Activated gamma-delta T cell treated with Interleukin-2 at 50 U/mL for 16 hours (primary cell): ENCODE measurements at places on chromosomes 13 and 19.

GRCh38 chr13:56700324-56700723, 440.4 kb upstream of the PRR20A start:
- no peak for DNase-seq

DNA sequence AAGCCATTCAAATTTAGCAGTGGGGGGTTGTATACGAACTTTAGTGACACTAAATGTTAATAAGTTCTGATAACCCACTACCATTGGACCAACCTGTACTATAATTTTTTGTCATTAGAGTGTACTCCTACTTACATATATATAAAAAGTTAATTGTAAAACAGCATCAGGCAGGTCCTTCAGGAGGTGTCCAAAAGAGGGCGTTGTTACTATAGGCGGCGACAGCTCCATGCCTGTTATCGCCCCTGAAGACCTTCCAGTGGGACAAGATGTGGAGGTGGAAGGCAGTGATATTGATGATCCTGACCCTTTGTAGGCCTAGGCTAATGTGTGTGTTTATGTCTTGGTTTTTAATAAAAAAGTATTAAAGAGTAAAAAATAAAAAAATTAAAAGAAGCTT, 27.5 kb downstream of the SPRYD7 start:
- DNase-seq = no peak

- no peak for DNase-seq
Measured at GRCh38 chr19:17460372-17461230, at the start of gene NXNL1. NXNL1 (minus strand) TSS chr19:17460926; CDS start chr19:17460869, 57 bp downstream.

- no peak for DNase-seq
Measured at GRCh38 chr13:37707739-37708500, 109.4 kb upstream of the POSTN start.

- no peak for DNase-seq
Measured at GRCh38 chr19:34236035-34236987, 18.0 kb upstream of the GARRE1 start.

DNA sequence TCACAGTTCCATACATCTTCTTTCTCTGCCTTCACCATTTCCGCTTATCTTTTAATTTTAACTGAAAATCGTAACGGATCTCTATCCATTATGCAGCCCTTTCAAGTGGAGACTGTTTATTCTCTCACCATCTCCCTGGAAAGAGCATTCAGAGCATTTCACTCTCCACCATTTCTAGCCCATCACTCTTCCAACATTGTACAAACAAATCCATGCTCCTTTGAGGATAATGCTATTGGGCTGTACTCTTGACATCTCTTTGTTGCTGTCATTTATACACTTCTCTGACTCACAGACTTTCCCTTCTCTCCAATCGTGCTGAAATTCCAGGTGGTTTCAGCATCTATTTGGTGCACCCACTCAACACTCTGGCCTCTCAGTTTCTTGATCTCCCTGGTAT, 71.4 kb downstream of the NAA16 start:
- DNase-seq = no peak

DNA sequence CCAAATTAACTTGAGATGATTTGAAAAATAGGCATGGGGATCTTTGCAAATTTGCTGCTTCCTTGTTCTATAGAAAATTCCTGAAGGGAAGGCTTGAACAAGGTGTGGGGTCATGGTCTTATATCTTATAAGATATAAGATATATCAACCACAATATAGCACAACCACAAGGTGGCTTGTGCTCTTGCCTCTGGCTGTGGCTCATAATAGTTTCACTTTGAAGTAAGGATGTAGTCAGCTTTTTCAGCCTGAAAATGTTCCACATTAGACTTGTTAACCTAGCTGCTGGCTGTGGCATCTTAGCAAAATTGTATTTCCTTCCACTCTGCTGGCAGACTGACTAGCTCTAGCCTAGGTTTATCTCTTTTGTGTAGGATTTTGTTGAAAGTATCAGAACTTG, 169.7 kb downstream of the KLF5 start:
- DNase-seq = no peak

DNA sequence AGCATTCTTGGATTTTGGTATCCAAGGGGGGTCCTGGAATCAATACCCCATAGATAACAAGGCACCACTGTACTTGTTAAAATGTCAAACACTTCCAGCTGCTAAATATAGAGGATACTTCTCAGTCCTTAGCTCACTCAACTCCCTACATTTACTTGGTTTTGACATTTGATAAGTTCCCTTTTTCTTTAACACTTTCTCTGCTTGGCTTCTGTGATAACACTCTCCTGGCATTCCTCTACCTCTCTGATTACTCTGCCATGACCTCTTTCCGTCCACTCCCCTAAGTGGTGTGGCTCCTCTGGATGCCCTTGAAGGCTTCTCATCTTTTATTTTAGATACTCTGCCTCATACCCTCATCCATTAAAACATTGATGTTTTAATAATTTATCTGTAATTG, 65.2 kb downstream of the MICU2 start:
- no peak for DNase-seq

- no peak for DNase-seq
Measured at GRCh38 chr13:69737129-69737935, 370.3 kb upstream of the ATXN8OS start.

DNA sequence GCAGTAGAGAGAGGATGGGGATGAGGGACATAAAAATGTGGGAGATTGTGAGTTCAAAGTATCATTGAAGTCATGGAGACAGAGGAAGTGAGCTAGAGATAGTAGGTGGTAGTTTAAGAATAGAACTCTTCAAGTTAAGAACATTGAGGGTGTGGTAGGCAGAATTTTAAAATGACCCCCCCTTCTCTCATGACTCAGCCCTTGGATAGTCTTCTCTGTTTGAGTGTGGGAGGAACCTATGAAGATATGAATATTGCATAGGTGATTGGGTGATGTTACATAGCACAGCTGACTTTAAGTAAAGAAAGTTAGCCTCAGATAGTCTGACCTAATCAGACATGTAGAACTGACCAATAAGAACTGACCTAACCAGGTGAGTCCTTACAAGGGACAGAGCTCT, 418.6 kb downstream of the FOXO1 start:
- DNase-seq = no peak

DNA sequence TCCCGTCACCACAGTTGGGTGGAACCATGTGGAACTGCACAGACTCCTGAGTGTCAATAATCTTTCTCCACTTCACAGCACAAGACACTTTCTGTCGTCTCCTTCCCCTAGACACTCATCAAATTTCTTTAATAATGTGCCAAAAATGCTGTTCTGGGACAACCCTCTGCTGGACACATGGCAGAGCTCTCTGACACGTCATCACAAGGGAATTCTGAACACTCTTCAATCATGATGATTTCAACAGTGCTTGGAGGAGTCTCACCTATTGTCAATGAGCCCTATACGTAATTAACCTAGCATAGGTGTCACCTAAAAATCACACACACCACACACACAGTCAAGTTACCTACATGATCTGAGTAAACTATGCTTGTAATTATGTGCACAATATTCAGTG, 141.3 kb downstream of the STOML3 start:
- DNase-seq = no peak

GRCh38 chr19:53876651-53877224, 5.3 kb upstream of the PRKCG start:
- no peak for DNase-seq

GRCh38 chr19:12155324-12155860, 1.1 kb downstream of the ZNF625 start:
- DNase-seq = no peak

DNA sequence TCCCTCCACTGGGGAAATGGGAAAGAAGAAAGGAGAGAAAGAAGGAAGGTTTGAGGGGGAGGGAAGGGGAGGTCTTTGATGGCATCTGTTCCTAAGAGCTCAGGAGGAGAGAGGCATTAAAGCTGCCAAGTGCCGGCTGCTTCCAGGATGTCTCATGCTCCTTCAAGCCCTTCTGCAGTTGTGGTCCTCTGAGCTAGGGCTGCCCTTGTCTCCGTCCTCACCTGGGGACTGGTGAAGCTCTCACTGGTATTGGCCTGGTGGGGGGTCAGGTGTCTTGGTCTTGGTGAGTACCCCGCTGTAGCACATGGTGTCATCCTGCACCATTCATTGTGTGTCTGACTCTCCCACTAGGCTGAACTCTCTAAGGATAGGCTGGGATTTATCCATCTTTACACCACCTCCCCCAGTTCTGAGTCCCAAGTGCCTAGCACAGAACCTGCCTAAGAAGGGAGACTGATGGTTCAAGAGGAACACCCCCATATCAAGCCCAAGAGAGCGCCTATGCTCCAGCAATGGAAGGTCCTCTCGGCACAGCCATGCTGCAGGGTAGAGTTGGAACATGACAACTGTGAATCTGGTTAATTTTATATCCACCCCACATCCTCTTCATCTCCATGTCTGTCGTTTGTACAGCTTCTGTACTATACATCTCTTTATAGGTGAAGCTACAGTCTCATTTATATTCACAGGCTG, 83.7 kb downstream of the AKAP11 start:
- DNase-seq = no peak

DNA sequence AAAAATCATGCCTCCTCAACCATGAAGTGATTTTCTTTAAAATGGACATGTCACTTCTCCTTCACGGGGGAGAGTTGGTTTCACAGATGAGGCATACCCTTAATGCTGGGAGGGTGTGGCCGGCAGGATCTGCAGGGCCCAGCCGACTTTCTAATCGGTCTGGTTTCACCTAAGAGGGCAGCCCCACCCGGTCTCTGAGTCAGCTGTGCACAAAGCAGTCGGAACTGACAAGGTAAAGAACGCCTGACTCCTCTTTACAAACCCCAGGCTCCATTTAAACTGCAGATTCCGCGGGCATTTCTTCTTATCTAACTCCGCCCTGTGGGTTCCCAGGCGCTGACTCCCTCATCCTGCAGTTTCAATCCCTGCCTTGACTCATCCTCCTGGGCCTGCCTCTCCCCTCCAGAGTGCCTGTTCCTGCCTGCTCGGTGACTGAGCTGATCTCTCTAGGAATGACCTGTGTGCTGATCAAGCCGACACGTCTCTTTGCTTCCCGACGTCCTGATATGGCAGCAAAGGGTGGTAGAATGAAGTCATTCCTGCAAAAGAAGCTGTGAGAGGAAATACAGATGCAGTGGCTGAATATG, 63.4 kb downstream of the EFNB2 start:
- no peak for DNase-seq

DNA sequence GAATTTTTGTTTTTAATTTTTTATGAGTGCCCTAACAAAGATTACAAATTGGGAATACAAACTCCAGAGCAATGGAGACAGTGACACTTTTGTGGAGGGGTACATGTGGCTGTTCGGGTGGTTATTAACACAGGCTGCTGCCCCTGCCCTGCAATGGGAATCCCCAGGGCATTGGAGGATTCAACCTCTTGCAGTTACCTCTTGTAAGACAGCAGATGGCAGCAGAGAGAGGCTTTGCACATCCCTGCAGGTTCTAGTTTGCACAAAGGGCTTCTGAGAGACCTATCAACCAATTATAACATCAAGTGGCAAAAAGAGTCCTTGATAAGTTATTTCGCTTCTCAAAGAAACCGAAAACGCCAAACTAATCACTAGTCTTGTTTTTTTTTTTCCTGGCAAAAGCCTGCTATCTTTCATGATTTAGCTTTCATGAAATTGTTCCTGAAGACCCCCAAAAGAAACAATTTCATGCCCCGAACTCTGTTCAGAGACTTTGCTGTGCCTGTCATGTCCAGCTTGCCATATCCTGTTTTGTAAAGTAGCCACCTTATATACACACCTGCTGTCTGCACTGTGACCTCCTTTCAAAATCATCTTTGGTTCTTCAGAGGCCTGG, 10.4 kb downstream of the GJB2 start:
- DNase-seq = peak; percentile 46

GRCh38 chr13:98315902-98316301, 138.8 kb upstream of the RNF113B start:
- DNase-seq = no peak

- DNase-seq = peak; percentile 60
Measured at GRCh38 chr19:518598-519231, 11.4 kb downstream of the TPGS1 start.

- DNase-seq = no peak
Measured at GRCh38 chr13:26562512-26562890, 5.0 kb downstream of the WASF3 start.

GRCh38 chr13:24127116-24127631, 33.3 kb upstream of the SPATA13 start:
- no peak for DNase-seq

DNA sequence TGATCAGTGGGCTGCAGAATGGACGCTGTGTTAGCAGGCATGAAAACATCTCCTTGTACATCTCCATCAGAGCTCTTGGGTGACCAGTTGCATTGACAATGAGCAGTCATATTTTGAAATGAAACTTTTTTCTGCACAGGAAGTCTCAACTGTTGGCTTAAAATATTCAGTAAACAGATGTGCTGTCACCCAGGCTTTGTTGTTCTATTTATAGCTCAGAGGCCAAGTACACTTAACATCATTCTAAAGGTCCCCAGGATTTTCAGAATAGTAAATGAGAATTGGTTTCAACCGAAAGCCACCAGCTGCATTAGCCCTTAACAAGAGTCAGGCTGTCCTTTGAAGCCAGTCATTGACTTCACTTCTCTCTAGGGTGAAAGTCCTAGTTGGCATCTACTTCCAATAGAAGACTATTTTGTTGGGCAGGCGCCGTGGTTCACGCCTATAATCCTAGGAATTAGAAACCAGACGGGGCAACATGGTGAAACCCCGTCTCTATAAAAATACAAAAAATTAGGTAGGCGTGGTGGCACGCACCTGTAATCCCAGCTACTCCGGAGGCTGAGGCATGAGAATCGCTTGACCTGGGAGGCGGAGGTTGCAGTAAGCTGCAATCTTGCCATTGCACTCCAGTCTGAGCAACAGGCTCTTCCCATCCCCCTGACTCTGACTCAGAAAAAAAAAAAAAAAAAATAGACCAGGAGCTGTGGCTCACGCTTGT, 7.9 kb upstream of the PDE4A start:
- no peak for DNase-seq

DNA sequence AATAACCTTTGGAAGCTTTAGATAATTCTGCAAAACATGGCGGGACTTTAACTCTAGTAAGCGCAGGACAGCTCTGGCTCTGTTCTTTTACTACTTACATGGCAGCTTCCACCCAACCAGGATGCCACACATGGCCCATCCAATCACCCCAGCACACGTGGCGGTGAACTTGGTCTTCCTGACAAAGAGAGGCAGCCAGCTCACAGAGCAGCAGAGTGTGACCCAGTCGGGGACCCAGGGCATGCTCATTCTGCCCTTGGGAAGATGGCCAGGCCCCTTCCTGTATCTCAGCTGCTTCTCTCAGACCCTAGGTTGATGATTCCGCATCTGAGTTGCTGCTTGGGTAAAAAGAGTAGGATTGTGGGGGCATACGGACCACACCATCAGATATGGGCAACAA, 172.1 kb downstream of the USP12 start:
- DNase-seq = no peak

GRCh38 chr19:46744005-46744691, 1.7 kb upstream of the FKRP start:
- no peak for DNase-seq

DNA sequence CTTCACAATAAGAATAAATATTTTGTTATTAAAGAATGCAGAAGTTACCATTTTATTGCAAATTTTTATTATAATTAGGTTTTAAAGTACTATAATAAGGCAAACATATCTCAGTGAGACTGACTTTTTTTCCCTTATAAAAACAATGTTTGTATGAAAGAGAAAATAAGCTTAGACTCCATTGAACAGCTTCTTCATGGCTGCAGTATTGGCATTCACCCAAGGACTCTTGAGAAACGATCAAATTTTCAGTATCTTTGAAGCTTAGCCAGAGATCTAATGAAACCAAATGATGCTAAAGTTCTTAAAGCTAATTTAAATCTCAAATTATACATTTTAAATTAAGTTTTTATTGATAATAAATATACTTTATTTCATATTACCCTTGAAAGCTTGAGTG, 128.3 kb downstream of the GGACT start:
- no peak for DNase-seq
